ENCODE measurements at places on chromosomes 1 and 21. TPM values are rescaled to one million over a fixed set of nuclear protein-coding genes. Genes with fewer than 3 reads are reported as not detected.

DNA sequence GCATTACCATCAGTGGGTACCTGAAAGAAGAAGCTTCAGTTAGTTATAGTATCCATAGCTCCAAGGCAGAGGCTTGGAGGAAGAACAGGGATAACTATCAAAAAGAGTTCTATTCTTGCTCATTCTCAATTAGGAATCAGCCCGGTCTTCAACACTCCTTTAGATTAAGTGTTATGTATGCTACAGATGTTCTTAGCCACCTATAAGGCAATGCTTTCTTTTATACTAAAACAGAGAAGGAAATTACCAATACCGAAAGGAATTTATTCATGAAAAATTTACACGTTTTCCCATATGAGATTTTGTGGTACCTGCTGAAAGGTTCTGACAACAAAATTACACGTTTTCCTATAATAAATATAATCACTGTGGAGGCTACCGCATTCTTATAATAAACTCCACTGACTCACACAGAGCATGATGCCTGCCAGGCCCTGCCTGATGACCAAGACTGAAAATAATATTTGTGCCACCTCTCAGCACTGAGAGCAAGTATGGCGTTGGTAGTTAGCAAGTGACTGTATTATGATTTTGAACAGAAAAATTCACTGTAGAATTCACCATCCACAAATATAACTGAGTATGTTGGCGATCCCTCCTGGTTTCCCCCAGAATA lies 58.3 kb downstream of the APP start:
- no peak for DNase-seq

GRCh38 chr1:206591226-206591625 lies 21.0 kb downstream of the EIF2D start:
- no peak for DNase-seq

Gene NPR1
- total RNA-seq, result not detected

DNA sequence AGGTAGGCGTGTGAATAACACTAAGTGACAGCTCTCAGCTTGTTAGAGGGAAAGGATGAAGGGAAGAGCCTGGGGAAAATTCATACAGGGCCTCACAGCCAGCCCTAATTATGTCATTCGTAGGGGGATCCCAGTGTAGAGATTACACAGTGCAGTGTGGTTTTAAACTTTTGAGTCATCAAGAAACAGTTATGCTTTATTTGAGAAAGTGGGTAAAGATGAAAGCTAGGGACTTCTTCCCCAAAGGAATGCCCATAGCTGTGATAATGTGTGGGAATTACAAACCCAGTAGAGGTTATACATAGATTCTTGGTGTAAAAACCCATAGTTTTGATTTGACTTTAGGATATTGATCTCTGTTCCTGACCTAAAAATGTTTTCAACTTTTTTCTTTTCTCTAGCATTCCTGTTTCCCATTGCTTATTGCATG lies 1.9 kb downstream of the TTF2 start:
- no peak for DNase-seq

DNA sequence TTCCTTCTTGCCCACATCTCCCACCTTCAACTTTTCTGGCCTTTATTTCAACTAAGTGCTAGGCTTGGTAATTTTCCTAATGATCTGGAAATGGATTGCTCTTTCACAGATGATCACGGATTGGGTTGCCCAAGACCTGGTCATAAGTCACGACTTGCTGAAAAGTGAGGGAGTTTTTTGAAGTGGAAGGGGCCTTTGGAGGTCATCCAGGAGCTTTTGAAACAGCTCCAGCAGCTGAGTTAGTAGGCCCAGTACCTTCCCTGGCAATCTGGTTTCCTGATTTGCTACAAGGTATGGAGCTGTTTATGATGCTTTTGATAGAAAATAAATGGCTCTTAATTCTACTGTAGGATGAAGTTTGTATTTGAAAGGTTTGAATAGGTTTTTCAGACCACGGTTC lies 20.4 kb downstream of the GREM2 start:
- DNase-seq, result no peak

Gene KRTAP7-1
- total RNA-seq, result not detected

- DNase-seq, result no peak
Measured at GRCh38 chr1:203549309-203549708, 55.4 kb downstream of the OPTC start.

Gene CHODL
- not detected for total RNA-seq

Gene SPRR1A
- not detected for total RNA-seq

Gene SELENOF
- total RNA-seq, result 187 TPM

DNA sequence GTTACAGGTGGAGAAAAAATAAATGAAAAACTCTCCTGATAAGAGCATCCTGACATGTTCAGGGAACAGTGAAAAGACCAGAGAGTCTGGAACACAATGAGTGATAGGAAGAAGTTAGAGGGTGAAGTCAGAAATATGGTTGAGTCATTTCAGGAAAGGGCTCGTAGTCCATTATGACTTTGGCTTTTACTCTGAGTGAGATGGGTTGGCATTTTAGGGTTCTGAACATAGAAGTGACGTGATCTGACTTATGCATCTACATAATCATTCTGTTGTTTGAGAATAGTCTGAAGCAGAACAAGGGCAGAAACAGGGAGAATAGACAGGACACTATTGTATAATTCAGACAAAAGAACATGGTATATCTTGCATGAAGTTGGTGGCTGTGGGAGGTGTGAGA lies 5.8 kb downstream of the HMCN1 start:
- DNase-seq, result no peak

- no peak for DNase-seq
Measured at GRCh38 chr1:30725450-30726095, 2.2 kb upstream of the MATN1 start.

GRCh38 chr1:28790377-28791035 lies 21.5 kb upstream of the OPRD1 start:
- no peak for DNase-seq

DNA sequence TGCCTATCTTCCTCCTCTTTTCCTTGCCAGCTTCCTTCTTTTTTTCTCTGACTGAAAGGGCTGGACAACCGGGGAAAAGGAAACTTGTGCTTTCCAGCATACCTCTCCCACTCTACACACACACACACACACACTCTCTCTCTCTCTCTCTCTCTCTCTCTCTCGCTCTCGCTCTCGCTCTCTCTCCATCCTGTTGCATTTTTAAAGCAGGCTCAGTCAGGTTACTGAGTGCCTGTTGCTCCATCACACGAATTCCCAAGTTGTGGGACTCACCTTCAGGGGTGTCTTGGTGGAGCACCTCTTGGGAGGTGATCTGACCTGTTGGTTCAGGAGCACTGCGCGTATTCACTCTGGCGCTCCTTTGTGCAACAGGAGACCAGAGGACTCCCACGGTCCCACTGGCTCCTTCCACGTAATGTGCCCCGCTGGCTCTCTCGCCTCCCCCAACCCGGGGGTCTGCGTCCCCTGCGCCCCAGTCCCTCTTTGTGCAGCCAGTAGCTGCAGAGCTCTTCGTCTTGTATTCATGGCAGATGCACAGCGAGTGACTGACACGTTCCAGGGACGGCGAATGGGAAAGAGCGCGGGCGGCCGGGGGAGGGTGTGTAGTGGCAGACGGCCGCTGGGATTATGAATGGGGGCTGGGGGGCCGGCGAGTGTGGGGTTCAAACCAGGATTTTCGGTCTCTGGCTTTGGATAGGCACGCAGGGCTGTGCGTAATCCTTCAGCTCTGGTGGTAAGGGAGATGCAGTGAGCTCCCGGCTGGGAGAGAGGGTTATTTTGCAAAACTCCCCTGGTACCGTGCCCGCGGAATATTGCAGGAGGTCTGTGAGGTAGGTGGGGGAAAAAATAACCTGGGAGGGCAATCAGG lies 660 bp upstream of the PDE4B start:
- DNase-seq, result no peak

DNA sequence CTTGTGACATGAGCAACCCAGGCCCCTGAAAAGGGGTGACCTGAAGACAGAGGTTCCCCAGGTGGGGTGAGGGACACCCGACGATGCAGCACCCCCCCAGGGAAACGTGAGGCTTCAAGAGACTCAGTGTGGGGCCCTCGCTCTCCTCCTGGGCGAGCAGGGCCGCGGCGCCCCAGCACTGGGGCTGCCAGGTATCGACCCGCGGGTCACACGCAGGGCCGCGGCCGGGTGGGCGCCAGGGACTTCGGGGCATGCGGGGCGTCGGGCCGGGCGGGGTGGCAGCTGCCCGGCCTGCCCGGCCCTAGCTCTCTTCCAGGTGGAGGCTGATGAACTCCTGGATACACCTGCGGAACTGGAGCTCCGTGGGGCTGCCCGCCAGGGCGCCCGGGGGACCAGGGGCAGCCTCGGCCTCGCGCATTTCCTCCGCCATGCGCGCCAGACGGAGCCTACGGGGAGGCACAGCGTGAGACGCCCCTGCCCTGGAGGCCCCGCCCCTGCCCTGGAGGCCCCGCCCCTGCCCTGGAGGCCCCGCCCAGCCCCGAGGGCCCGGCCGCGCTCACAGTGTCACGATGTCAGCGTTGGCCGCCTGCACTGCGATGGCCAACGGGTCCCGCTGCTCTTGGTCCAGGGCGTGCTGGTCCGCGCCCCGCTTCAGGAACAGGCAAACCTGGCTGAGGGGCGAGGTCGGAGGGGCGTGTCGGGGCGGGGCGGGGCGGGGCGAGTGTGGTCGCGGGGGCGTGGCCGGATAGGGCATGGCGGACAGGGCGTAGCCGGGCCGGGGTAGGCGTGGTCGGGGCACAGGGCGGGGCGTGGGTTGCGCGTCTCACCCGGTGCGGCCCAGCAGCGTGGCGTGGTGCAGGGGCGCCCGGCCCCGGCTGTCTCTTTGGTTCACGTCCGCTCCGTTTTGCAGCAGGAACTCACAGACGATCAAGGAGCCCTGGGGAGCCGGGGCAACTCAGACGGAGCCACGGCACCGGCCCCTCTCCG lies 13.3 kb downstream of the SCNN1D start:
- DNase-seq, result no peak

DNA sequence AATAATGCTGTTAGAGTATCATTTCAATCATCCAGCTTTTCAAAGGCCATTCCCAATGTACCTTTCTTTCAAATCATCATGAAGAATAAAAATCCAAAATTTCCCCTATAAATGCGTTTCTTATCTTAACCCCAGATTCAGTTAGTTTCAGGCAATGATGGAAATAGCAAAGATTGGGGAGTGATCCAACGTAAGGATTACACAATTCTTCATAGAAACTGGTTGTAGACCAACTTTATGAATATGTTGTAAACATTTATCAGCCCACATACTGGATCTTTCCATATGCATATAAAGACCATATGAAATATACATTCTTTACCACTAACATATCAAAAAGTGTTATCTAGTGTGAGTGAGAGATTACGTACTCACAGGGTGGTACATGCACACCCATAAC lies 92.7 kb downstream of the ZC3H11B start:
- no peak for DNase-seq

DNA sequence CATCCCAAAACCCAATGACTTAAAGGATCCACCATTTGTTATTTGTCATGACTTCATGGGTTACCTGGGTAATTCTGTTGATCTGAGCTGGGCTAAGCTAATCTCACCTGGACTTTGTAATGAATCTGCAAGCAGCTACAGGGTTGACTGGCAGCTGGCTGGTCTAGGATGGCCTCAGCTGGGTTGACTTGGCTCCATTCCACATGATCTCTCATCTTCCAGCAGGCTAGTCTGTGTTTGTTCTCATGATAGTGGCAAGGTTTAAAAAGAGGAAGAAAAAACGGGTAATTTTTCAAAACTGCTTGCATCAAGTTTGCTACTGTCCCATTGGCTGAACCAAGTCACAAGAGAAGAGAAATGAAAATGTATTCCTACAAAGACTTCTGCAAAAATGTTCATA lies 24.8 kb upstream of the ZMYM4 start:
- DNase-seq, result no peak

DNA sequence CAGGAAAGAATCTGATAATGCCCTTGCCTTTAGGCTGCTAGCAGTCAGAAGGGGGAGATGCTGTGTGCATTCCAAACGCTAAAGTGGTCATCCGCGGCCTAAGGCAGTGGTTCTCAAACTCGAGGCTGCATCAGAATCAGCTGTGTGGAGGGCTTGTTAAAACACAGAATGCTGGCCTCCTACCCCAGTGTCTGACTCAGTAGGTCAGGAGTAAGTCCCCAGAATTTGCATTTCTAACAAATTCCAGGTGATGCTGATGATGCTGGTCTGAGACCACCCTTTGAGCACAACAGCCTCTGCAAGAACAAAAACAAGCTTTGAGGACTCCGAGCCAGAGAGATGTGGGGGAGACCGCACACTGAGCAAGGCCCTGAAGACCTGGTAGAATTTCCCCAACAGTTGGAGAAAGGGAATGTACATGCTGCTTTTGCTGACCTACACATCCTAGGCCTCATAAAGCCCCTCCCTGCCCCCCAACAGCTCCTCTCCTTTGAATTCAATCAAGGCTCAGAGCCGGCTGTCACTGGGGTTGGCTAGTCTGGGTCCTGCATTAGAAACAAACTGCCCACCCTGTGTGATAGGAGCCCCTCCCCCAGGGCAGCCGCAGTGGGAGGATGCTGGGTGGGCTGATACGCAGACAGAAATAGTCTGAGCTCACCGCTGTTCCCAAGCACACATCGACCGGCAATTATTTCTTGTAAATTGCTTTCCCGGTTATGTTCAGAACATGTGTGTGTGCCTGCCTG lies 27.1 kb downstream of the SHISAL2A start:
- DNase-seq, result no peak

DNA sequence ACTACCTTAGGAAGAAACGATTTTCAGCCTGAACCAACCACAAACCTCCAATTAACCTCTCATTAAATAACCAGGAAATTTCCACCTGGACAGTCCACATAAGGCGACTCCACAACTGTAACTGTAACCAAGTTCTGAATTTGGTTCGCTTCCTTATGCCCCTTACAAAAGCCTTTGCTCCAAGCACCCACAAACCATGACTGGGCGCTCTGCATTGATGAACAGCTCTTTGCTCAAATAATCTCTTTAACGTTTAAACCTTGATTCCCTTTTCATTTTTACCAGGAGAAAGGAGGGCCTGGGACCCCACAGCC lies 38.2 kb upstream of the ZNF124 start:
- DNase-seq, result no peak

DNA sequence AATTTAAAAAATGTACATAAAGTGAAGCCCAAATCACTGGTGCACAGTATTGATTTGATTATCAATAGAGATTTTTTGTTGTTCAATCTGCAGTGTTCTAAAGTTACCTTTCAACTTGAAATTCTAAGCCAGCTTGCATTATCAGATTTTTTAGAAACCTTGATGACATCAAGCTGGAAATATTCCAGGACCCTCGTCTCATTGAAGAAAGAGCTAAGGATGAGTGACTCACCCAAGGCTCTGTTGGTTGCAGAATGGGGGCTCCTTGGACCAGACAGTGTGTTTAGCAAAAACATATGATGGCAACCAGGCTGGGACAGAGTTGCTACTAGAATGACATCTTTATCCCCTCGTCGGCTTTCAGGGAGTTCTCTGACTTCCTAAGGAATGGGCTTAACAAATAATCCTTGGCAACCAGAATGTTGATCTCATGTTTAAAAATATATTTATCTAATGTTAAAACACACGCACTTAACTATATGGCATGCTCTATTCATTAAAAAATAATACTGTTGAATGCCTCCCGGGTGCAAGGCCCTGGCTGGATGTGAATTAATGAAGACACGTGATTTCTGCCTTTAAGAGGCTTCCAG lies 79.7 kb downstream of the RUNX3 start:
- no peak for DNase-seq
